ENCODE measurements at places on chromosomes 1 and 21.

DNA sequence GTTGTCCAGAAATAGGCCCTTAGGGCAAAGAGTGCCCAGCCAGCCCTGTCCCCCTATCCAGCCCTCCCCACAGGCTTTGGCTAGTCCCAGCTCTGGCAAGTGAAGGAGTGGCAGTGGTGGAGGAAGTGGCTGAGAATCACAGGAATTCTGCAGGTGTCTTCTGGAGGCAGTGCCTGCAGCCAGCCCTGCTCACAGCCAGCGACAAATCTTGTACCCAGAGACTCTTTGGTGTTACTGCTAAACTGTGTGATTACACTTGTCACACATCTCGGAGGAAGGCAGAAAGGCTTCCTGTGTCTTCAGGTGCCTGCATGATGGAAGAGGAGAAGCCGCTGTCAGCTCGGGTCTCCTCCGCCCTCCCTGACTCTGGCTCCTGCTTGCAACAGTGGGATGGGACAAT, 71.6 kb upstream of the GRIK3 start:
- DNase-seq = no peak

GRCh38 chr1:8597455-8597854, 220.0 kb downstream of the RERE start:
- no peak for DNase-seq

DNA sequence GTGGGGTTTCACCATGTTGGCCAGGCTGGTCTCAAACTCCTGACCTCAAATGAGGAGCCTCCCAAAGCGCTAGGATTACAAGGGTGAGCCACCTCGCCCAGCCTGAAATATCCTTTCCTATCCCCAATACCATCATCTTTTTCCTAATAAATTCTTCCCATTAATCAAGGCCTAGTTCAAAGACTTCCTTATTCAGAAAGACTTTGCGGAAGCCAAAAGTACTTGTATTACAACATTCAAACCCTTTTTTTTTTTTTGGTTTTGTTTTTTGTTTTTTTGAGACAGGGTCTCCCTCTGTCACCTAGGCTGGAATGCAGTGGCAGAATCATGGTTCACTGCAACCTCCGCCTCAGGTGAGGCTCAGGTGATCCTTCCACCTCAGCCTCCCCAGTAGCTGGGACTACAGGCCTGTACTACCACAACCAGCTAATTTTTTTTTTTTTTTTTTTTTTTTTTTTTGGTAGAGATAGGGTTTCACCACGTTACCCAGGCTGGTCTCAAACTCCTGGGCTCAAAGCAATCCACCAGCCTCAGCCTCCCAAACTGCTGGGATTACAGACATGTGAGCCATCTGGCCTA, 7.6 kb downstream of the SLC19A2 start:
- no peak for DNase-seq

GRCh38 chr1:154698320-154699096, 90.5 kb upstream of the ADAR start:
- DNase-seq = no peak

- no peak for DNase-seq
Observed at GRCh38 chr1:228016181-228016510, 9.3 kb downstream of the WNT3A start.

DNA sequence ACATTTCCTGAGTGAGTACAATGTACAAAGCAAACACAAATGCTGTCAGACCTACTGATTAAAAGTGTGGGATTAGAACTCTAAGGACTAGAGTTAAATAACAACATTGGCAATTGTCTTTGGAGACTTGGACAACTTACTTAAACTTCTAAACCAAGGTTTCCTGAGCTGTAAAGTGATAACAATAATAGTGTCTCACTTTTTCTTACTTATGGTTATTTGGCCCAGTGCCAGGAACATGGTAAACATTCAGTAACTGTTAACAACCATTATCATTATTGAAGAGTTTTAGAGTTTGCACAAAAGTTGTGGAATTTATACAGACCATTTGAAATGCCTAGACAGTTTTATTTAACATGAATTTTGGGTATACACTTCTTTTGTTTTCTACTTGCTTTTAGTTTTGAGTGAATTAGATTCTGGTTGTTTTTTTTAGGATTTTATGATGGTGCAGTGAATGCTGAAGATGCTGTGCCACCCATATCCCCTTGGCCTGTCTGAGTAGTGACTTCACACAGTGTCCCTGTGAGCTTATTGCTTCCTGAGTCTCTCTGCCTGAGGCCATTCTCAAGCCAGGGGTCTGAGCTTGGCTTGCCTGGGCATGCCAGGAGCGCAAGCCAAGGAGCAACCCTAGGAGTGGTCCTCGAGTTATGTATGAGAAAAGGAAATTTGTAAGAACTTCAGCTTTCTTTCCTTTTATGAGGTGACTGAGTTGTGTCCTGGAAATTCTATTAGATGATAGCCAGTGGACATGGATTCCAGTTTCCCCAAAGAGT, 932.8 kb downstream of the TTLL7 start:
- no peak for DNase-seq

DNA sequence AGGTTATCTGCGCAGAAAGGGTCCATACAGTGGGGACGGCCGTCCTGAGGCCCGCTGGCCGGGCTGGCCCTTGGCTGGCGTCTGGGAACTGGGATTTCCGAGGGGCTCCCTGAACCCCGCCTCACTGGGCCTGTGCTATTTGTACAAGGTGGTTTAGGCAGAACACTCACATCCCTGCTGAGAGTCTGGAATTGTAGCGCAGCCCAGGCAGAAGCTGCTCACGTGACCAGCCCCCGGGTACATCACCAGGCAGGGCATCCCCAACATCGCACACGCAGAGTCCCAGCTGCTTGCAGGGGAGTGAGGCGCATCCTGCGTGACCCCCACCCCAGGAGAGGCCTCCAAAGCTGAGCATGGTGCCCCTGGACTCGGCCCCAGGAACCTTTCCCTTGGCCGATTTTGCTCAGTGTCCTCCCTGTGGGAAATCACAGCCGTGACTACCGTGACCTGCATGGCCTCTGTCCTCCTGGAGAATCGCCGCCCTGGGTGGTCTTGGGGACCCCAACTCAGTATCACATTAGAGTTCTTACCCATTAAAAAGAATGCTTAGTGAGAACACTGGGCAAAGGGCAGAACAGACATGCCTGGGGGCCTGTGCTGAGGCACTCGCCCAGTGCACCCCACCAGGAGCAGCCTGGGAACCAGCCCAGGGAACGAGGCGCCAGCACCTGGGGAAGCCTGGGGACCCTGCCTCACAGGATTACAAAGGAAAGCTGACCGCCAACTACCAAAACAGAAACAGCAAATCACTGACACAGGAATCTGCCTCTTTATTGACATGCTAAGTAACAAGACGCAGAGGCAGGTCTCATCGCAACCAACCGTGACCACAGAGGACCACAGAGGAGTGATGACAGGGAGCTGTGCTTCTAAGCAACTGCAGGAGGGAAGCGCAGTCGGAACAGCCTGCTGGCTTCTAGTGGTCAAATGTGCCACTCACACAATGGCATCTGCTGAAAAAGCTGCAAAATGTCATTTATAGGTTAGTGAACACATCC, 33.5 kb downstream of the UBE2G2 start:
- no peak for DNase-seq

GRCh38 chr1:180181048-180181447, 26.4 kb downstream of the QSOX1 start:
- DNase-seq = no peak

DNA sequence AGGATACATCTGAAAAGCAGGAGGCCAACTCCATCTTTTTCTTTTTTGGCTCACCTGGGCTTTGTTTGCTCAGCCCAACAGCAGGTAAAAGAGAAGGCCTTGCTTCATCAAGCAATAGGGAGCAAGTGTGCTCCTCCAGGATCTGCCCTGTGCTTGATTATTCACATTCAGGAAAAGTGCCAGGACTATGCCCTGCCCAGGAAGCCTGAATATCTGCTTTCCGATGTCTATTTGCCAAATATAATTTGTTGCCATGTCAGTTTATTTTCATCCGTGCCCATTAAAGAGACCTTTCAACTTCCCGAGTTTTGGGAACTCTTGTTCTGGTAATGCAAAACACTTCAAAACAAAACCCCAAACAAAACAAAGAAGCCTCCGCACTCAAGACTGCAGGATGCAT, 185.3 kb downstream of the CDC7 start:
- DNase-seq = no peak

DNA sequence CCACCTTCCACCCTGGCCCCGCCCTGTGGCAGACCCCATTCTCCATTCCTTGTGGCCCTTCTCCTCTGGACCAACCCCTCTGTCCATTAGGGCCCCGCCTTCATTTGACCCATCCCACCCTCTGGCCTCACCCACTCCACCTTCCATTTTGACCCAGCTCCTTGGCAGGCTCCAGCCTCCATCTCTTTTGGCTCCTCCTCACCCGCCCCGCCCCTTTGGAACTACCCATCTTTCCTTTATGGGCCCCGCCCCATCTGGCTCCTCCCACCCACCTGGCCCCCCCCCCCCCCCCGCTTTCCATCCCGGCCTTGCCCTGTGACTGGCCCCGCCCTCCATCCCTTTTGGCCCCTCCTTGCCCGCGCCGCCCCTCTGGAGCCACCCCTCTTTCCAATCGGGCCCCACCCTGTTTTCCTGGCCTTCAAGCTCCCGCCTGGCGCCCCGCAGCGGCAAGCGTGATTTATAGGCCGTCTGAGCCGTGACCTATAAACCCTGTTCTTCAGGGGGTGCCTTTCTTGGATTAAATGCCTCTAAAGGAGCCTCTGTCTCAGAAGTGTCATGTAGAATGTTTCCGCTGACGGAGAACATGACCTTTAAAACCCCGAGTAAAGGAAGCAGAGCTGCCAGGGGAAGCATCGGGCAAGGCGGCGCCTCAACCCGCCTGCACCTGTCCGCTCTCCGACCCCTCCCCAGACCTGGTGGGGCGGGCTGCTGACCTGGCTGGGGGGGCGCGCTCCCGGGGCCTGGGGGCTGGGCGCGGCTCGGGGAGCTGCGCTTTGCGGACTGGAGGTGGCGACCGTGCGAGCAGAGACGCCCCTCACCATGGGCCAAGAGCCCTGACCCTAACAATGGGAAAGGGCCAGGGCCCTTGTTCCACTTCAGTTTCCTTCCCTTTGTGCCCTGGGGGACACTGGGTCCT, 178.0 kb downstream of the CAMTA1 start:
- DNase-seq = no peak

- DNase-seq = no peak
Observed at GRCh38 chr1:21341517-21342078, 51.3 kb upstream of the ECE1 start.

- DNase-seq = peak; percentile 76
Observed at GRCh38 chr1:35930593-35931445, at the start of gene AGO3. AGO3 (plus strand) TSS chr1:35931105; CDS start chr1:35931427, 322 bp downstream.

- DNase-seq = no peak
Observed at GRCh38 chr1:226641671-226642231, 93.2 kb downstream of the STUM start.

DNA sequence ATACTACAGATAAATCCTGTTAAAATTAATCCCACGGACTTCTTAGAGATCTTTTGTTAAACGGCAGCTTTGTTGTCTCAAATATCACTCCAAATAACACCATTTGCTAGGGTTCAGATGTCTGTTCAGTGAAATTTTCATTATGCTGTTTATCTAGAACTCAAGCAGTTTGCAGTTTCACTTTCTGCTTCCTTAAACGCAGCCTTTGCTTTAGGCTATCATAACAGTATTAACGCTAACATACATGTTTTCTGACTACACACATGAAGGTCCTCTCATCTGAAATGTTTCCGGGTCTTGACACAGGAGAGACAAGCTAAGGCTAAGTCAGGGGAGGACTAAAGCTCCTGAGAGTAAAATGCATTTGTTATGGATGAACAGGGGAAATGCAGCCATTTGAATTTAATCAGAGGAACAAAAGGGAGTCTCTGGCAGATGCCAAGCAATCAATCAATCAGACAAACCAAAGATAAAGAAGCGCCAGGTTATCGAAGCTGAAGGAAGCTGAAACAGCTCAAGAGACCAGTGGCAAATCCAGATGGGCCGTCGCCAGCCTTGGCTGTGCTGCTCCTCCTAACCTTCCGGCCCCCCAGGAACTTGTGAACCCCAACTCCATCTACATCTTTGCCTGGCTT, 16.9 kb downstream of the CCSAP start:
- DNase-seq = no peak

DNA sequence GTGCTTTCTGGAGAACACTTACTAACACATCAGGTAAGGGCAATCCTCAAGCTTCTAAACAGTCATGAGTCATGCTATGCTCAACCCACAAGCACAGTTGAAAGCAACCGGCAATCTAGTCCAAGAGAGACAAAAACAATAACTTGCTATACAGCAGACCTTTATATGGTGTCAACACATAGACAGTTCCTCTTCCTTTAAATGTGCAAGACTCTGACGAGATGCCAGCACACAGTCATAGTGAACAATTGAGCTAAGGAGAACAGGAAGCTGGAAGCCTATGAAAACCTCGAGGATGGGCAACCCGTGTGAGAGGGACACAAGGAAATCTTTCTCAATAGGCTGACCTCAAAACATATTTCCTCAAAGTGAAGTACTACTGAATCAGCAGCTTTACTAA, 5.3 kb downstream of the ADIPOR1 start:
- no peak for DNase-seq

GRCh38 chr1:214917081-214917635, 165.4 kb upstream of the KCNK2 start:
- DNase-seq = no peak

GRCh38 chr1:54300401-54300800, 100.4 kb downstream of the MRPL37 start:
- DNase-seq = no peak

DNA sequence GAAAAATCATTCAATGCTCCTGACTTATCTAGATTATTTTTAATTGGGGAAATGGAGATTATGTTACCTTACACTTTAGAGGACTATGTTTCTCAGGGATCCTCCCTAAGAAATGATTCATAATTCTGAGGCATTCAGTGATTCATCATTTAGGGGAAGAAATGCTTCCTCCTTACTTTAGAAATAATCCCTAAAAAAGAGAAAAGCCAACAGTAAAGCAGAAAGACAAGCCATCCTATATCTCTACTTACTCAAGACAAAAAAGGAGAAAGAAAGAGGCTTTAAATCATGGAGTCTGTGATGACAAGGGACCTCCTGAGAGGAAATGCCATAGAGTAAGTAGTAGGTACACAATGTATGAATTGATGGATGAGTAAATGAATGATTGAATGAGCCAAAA, 137.0 kb downstream of the BRINP2 start:
- no peak for DNase-seq

GRCh38 chr1:83961571-83962295, 37.2 kb downstream of the TTLL7 start:
- DNase-seq = no peak

GRCh38 chr1:153933430-153933829, 10.7 kb upstream of the GATAD2B start:
- no peak for DNase-seq

DNA sequence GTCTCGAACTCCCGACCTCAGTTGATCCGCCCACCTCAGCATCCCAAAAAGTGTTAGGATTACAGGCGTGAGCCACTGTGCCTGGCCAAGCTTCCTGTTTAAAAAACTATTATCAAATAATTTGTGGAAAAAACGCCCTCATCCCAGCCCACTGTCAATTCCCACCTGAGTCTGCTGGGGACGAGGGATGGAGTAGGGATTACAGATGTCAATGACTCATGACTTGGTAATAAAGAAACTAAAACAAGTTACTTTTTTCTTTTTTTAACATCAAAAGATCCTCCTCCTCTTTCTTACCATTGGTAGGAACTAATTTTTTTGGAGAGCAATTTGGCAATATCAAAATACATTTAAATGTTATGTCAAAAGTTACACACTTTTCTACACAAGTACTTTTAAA, 9.7 kb downstream of the CNN3 start:
- no peak for DNase-seq

GRCh38 chr1:235721982-235722381, 72.4 kb upstream of the GNG4 start:
- no peak for DNase-seq

Data from stimulated activated CD8-positive, alpha-beta memory T cell treated with anti-CD3 and anti-CD28 coated beads, Interleukin-4, amount 100 ng/mL, for 1 hour (primary cell).